ENCODE measurements at places on chromosomes 5 and 9.

DNA sequence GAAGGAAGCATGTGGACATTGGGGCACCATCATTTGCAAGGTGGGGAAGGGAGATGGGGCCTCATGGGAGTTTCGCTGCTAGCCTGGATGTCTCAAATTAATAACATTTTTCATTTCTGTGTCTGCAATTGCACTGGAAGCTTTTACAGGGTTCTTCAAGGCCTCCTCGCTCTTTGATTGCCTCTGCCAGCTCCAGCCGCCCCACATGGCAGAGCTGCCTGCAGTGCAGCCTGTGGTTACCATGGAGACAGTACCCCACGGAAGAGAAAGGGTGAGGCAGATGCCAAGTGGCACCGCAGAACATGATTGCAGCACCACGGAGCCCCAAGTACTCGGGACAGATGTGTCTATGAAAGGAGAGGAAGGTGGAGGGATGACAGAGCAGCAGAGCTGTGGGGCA, 25.4 kb downstream of the CTNND2 start:
- no peak for DNase-seq

- DNase-seq = no peak
Measured at GRCh38 chr5:159105145-159106053, 5.7 kb upstream of the EBF1 start.

GRCh38 chr9:116574027-116574679, 113.0 kb upstream of the TRIM32 start:
- DNase-seq = no peak

GRCh38 chr5:29175774-29176173, 2017.7 kb upstream of the CDH6 start:
- no peak for DNase-seq

- DNase-seq = no peak
Measured at GRCh38 chr5:133792655-133793054, 175.8 kb downstream of the C5orf15 start.

- no peak for DNase-seq
Measured at GRCh38 chr5:137250421-137250820, 248.7 kb downstream of the SPOCK1 start.

- no peak for DNase-seq
Measured at GRCh38 chr5:3510642-3511417, 84.8 kb upstream of the IRX1 start.

GRCh38 chr5:100890461-100891008, 12.5 kb downstream of the ST8SIA4 start:
- no peak for DNase-seq

All from cortex of kidney (tissue), 1 donor.